ENCODE measurements at places on chromosomes 11 and 22.

DNA sequence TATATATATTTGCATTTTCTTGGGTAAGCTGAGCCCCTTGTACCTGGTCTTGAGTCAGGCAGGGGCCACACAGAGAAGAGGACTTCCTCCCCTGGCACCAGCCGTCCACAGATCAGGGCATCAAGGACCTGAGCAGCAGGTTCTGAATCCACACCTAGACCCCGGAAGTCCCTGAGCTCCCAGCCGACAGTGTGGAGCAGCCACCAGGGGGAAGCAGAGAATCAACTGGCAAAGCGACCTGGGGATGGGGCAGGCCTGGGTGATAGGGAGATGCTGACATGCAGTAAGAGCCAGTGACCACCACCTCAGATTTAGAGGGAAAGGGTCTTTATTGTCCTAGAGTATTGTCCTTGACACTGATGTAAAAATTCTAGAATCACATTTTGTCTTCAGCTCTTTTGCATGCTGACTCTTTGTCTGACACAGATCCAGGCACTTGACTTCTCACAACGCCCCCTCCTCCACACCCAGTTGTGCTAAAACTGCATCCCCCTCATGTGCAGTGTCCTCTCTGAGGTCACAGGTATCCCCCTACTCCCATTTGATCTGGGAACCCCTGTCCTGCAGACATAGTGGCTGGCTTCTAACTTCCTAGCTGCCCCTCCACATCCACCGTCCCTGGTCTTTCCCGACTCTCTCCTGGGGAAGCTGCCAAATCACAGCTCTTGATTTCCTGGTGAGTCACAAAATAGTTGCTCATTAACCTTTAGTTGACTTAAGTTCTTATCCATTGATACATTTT lies 109.3 kb downstream of the GGTLC2 start:
- DNase-seq = peak; percentile 79

- no peak for DNase-seq
Observed at GRCh38 chr11:429931-430456, 11.8 kb downstream of the ANO9 start.

GRCh38 chr11:66044757-66045156 lies 4.2 kb downstream of the GAL3ST3 start:
- DNase-seq = no peak

DNA sequence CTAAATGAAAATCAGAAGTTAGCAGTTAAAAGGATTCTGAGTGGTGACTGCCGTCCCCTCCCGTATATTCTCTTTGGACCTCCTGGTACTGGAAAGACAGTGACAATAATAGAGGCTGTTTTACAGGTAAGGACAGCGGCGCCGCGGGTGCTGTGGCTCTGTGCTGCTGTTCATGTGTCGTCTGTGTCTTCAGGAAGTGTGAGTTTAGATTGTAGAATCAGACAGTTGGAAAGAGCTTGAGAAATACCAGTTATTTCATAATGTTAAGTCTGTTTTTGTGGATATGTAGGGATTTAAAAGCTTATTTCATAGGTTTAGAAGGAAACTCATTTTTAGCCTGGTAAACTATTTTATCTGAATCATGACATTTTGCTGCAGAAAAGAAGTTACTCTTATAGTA lies 27.4 kb upstream of the PANX2 start:
- no peak for DNase-seq

- no peak for DNase-seq
Observed at GRCh38 chr11:85961930-85962363, 106.8 kb downstream of the CCDC83 start.

DNA sequence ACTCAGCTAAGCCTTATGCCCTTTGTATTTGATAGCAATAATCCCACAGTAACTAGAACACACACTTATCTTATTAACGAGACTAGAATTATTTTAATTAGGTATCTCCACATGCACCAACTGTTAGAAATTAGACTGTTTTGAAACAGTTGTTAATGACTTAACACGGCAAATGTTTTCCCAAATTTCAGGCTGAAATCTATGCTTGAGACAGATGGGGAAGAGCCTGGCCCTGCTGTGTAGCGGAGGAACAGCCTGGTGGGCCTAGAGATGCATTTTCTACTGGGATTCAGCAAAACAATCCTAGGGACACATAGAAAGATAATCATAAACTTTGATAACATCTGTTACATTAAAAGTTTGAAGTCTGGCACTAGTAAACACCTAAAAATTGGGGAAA lies 273.4 kb downstream of the TTC28 start:
- no peak for DNase-seq

GRCh38 chr11:93727985-93728791 lies 13.1 kb downstream of the TAF1D start:
- no peak for DNase-seq

DNA sequence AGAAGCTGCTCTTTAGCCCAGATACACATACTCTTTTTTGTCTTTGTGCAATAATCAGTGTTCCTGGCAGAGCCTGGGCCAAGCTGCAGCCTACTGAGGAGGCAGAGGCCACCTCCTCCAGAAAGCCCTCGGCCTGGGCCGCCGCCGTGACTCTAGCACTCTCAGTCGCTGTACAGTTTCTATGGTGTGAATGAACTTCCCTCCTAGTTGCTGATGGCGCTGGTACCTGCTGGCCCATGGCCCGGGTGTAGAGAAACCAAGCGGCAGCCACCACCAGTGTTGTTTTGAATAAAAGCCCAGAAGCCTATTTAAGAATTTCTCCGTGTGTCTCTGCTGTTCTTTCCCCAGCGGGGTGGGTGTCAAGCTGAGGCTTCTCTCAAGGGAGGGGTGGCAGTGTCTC lies 118.9 kb downstream of the CACNA1I start:
- DNase-seq = no peak

Measured in HAP-1 (cell line).